8988T (cell line): ENCODE measurements at places on chromosomes 5 and 9.

GRCh38 chr5:142737179-142737578 is 33.0 kb upstream of the ARHGAP26 start:
- DNase-seq, result no peak

GRCh38 chr9:115422932-115423440 is 305.0 kb upstream of the TNC start:
- DNase-seq, result no peak

DNA sequence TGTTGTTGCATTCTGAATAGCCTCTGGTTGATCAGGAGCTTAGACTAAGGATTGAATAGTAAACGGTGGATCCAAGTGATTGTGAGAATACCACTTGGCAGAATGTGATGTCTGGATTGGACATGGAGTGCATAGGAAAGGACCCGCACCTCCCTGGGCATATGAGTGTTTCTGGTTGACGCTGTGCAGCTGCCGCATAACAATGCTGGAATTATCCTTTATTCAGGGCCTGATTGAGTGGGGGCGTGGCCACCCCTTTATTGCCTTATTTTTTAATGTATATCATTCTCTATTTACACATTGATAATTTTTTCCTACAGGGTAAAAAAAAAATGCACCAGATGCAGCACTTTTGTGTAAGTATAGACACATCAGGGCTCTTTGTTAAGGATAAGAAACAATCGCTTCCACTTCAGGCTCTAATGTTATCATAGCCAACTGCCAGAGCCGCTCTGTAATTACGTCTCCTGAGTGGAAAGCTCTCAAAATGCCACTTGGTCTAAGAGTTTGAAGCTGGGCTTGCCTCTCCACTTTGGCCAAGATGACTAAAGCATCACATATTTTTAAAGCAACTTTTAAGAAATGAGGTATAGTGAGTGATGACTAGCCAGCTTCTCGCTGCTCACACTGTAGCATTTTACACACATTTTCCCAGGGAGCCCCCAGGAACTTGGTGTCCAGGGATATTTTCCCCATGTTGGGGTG is 5.7 kb downstream of the FGD3 start:
- DNase-seq, result no peak

DNA sequence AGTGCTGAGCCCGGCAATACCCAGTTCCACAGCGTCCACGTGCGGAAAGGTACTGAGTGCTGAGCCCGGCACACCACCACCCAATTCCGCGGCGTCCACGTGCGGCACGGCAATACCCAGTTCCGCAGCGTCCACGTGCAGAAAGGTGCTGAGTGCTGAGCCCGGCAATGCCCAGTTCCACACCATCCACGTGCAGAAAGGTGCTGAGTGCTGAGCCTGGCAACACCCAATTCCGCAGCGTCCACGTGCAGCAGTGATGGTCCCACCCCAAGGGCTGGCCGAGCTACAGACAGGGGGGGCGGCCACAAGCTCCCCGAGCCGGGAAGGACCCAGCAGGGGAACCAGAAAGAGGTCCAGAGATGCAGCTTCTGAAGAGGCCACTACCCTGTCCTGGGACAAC is 20.2 kb downstream of the SLC12A7 start:
- no peak for DNase-seq

GRCh38 chr9:135647884-135648283 is 8.5 kb upstream of the GLT6D1 start:
- DNase-seq, result no peak

GRCh38 chr5:80686757-80687156 is 32.0 kb upstream of the DHFR start:
- no peak for DNase-seq

DNA sequence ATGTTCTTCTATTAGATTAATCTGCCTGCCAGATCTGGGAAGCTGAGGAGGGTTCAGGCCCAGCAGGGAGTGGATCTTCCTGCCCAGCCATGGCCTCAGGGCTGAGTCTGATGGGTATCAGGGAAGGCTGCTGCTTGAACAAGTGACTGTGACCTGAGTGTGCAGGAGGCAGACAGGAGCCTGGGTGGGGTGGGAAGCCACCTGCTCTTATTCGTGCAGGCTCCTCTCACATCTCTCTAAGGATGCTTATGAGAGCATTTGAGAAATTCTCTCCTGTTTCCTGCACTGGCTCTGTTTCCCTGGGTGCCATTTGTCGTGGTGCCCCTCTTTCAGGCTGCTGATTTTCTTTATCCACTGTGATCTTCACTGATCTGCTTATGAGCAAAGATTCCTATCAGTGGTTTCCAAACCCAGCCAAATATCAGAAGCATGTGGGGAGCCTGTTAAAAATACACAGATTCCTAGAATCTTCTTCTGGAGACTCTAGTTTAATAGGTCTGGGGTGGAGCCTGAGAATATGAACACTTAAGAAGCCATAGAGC is 2.1 kb downstream of the RGS3 start:
- DNase-seq, result no peak

- DNase-seq, result no peak
Measured at GRCh38 chr5:137078171-137078665, 420.9 kb downstream of the SPOCK1 start.

DNA sequence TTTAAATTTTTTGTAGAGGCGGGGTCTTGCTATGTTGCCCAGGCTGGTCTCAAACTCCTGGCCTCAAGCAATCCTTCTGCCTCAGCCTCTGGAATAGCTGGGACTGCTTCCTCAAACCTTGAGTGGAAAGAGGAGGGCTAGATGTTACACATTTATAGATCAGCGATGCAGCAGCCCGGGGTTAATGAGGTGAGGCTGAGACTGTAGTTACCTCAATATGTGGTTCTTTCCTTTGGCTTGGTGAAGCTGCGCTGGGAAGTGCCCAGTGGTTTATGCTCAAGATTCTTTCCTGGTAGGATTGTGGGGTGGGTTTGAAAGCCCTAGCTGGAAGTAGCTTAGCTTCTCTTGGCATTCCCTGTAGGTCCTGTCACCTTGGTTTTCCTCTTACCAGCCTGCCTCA is 22.5 kb downstream of the ZNF618 start:
- DNase-seq, result no peak

DNA sequence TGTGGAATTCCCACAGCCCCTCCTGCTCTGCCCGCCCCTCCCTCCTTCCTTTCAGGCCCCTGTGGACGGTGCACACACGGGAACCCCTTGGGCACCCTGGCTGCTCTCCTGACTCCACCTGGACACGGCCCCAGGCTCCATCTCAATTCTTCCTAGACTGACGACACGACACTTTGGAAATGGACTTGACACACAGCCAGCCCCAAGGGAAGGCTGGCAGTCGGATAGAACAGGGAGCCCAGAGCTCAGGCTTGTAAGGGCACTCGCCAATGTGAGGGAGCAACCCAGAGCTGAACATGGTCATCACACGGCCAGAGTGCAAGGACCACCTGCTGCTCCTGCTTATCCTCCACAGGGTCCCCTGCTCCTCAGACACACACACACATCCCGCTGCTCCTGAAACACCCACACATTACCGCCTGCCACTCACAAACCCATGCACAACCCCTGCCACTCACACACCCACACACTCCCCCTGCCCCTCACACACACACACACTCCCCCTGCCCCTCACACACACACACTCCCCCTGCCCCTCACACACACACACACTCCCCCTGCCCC is 8.9 kb downstream of the SLC9A3 start:
- no peak for DNase-seq

- DNase-seq, result no peak
Measured at GRCh38 chr5:132310141-132310834, 16.1 kb downstream of the SLC22A4 start.

DNA sequence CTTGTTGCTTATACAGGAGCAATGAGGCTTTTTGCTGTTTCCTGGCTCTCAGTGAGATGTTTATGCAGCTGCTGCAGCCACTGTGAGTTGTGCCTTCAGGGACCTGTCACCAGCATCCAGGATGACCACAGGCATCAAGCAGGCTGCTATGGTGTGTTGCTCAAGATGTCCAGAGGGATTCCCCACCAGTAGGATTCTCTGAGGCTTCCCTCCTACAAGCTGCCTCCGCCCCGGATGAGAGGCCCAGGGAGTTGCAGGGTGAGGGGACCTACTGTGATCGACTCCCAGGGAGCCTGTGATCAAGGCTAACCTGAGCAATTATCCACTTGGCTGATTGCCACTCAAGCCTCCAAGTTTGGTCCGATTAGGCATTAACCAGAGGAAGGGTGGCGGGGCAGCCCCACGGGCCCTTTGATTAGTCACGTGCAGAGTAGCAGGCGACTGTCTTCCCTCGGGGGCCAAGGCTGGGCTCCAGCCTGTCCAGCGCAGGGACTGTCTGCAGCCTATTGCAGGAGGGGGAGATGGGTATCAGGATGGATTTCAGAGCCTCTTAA is 1.8 kb upstream of the FAT2 start:
- no peak for DNase-seq

DNA sequence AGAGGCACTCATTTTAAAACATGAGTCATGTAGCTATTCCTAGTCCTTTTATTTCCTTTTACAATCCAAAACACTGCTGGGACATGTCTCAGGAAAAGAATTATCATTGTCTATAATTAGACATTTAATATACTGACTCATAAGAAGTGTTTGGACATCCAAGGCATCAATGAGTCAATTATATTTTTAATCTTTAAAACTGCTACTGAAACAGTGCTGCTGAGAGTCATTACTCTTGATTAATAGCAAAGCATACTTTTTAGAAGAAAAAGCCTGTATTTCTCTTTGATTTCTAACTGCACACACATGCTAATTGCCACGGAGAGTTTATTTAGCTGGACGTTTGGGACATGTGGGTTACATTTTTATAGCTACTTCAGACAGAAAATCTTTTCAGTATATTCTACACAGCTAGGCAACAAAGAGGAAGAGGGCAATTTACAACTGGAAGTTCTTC is 1249.0 kb upstream of the CDH18 start:
- no peak for DNase-seq

GRCh38 chr5:421287-421880 is 21.6 kb upstream of the EXOC3 start:
- no peak for DNase-seq

GRCh38 chr5:160152287-160152686 is 33.0 kb upstream of the PWWP2A start:
- no peak for DNase-seq

GRCh38 chr9:37491939-37492338 is 6.2 kb downstream of the POLR1E start:
- DNase-seq, result no peak

DNA sequence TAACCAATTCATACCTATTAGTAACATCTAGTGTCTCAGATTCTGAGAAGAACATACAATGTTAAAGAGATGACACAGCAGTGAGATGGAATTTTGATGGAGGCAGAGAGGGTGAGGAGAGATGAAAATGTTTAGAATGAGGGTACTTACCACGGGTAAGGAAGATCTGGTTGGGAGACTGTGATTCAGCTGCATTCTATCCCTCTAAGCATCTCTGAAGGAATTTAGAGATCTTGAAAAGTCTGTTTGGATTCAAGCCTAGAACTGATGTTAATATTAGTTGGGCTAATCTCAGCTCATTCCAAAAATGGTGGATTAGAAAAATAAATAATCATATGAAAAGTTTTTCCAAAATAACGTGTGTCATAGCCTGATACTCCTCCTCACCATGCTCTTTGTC is 191.5 kb upstream of the CLINT1 start:
- DNase-seq, result no peak

DNA sequence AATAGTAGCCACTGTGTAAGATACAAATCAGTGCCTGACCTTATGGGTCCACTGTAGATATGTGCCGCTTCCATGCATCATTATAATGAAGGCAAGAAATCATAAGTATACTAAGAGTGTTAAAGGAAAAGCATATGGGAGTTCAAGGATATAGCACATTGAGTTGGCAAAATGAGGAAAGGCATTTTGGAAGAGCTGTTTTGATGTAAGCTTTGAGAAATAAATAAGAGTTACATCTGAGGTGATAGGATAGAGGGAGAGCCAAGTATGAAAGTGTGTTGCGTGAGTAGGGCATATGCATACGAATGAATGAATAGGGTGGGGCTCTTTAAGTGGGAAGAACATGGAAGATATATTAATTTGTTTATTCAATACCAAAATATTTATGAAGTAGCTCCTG is 101.0 kb upstream of the DMAC1 start:
- DNase-seq, result no peak

GRCh38 chr9:16352791-16353401 is 517.6 kb downstream of the BNC2 start:
- DNase-seq, result no peak

DNA sequence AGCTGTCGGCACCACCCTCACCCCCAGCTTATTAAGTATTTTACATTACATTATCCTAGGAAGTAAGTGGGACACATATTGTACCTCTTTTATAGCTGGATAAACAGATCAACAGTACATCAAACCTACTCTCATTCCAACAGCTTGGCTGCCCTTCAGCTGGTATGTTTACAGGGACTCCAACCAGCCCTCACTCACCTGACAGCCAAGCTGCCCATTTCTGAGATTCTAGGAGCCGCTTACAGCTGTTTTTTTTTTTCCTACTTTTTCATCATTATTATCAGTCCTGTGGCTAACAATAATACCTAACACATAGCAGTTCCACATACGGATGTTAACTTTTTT is 13.4 kb upstream of the CREBRF start:
- no peak for DNase-seq

DNA sequence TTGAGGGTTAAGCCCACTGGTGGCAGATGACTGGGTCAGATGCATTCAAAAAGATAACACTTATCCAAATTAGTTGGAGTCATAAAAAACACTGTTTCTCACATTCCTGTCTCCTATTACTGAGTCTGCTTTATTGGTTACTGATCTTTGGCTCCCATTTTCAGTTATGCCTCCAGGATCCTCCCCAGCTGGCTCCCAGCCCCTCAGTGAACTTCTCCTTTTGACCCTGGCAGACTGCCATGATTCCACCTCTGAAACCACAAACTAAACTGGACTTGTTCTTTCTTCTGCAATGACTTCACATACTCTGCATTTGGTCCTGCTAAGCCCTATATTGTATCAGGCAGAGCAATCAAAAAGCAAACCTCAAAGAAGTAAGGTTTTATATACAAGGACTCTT is 860.8 kb upstream of the DMAC1 start:
- DNase-seq, result no peak

DNA sequence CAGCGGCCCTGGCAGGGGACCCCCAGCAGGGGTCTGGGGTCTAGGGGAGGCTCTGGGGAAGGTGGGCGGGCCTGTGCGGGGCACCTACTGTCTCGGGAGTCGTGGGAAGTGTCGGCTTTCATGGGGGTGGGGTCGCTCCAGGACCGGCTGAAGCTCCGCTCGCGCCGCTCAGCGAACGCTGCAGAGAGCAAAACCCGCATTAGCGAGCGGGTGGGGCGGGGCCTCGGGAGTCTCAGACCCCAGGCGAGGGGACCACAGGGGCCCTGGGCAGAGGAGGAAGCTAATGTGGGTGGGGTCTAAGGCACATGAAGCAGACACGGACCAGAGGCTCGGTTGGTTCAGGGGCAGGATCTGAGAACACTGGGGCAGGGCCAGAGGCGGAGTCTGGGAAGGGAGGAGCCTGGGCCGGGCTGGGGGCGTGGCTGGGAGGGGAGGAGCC is 5.5 kb downstream of the NSMF start:
- DNase-seq, result peak; percentile 84

GRCh38 chr5:37836592-37837413 is 3.0 kb downstream of the GDNF start:
- DNase-seq, result peak; percentile 60

GRCh38 chr9:107881626-107882300 is 392.2 kb upstream of the KLF4 start:
- no peak for DNase-seq
